ENCODE measurements at places on chromosomes 4 and X.

- no peak for DNase-seq
These were observed 244.2 kb upstream of the MAB21L2 start for GRCh38 chr4:150337734-150338133.

DNA sequence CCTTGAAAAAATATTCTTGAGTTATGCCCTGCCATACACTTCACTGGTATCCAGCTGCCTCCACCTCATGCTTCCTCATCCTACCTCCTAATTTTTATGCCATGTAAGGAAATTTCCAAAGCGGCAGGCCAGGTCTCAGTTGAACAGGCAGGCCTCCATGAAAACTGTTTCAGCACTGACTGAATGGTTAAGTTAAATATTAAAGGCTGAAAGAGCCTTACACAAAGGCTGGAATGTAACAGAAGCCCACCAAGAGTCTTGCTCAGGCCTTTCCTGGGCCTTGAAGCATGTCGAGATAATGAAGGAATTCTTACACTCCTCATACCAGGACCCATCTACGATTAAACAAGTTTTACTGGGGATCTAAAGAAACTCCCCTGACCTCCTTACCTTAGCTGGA, 359.6 kb upstream of the NOCT start:
- DNase-seq, result no peak

DNA sequence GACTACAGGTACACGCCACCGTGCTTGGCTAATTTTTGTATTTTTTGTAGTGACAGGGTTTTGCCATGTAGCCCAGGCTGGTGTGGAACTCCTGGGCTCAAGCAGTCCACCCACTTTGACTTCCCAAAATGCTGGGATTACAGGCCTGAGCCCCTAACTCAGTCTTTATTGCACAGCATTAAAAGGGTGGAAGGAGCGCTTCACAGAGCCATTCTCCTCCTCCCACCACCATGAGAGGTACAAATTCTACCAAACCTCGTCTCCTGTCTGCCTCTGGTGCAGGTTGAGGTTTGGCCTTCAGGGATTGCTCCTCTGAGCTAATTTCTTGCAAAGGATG, 52.3 kb downstream of the TLR10 start:
- no peak for DNase-seq

DNA sequence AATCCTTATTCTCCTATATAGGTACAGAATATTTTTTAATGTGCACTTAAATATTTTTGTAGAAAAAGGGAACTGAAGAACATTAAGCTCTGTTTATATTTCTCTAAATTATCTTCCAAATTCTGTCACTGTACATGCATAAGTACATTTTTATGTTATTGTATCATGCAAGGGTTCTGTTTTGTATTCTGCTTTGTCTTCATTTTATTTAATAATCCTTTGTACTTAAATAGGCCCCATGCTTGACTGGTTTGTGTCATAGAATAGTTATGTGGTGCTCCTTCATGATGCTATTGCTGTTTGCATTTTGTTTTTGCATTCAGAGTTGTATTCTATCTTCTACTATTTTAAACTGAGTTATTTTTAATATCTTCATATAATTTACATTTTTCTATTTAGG, 111.9 kb upstream of the EDNRA start:
- DNase-seq, result no peak

DNA sequence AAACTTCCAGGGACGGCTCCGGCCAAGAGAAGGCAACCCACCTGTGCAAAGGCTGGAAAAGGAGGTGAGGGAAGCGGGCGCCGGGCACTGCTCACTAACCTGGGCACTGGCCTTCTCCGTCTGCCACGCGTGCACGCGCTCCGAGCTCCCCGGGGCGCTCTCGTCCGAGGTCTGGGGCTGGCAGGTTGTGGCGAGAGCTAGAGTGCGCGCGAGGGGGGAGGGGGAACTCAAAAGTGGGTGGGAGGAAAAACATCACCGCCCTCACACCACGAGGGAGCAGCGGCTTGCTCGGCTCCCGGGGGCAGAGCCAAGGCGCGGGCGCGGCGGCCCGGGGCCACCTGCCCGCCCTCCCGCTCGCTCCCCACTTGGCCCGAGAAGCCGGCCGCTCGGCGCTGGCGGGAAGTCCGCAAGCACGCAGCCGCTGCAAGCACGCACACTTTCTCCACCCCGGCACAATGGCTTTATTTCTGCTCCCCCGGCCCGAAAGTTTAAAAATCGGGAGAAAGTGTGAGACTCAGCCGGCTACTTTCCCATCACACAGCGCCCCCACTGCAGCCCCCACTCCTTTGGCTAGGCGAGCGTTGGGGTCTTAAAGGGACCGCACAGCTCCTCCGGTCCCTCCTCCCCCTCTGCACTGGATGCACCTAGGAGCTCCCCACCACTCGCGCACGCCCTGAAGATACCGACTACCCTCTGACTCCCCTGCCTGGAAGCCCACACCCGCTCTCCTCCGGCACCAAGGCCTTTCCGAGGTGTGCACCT, at the start of gene CHRDL1:
CHRDL1 (minus strand) TSS at position 173 of the 762 bp plus-strand sequence. CDS start 3,636 bp downstream, outside the sequence.
- peak; percentile 71 for DNase-seq

GRCh38 chrX:34879346-34879745, 63.2 kb upstream of the FAM47B start:
- DNase-seq, result no peak

DNA sequence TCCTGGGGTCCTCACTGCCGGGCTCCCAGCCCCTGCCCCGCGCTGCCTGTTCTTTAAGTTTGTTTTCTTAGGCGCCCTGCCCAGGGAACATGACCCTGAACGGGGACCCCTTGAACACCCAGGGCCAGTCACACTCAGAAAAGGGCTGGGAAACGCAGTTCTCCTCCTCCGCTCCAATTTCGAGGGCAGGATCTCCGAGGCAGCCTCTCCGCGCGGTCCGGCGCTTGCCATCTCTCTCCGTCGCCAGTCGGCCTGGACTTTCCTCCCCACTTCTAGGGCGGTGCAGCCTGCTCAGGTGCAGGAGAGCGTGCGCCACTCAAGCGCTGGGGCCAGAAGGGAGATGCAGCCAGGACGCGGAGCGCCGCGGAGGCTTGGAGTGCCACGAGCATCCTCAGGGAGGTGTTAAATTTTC, 9.9 kb downstream of the PRDM8 start:
- DNase-seq, result no peak

DNA sequence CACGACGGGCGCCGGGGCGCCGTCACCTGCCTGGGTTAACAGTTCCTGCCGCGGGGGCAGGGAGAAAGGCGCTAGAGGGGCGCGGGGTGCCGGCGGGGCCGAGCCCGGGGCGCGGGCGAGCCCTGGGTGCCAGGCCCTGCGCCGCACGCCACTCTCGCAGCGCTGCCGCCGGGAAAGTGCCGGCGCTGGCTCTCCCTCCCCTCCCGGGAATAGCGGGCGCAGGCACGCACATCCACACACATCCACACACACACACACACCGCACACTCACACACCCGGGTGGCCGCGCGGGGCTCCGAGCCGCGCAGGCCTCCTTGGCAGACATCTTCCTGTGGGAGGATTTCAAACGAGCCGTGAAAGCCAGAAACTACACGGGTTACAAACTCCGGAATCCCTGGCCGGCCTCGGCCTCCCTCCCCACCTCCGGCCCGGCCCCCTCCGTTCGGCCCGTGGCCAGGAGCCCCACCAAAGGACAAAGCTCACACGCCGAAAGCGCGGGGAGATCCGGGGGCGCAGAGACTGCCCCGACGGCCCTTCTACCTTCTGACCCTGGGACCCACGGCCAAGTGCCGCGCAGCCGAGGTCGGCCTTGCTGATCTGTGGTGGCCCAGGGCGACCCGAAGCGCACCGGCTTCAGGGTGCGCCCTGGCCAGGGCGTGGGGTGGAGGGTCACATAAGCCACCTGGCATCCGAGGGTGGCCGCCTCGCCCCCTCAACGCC, 92.3 kb downstream of the BCOR start:
- no peak for DNase-seq

DNA sequence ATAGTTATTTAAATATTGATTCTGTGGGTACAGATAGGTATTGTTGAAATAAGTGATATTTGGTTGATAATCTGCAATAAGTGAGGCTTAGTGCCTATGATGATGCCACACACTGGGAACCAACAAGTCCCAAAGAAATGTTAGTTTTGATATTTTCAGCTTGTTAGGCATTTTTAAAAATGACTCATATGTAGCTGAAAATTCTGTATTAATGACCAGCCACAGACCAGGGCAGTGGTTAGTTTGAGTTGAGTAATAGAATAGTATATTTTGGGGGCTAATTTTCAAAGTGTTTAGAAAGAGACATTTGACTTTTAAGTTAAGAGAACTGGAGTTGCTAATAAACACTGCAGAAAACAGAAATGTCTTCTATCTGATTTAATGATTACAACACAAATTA, 9.4 kb downstream of the INTU start:
- no peak for DNase-seq

DNA sequence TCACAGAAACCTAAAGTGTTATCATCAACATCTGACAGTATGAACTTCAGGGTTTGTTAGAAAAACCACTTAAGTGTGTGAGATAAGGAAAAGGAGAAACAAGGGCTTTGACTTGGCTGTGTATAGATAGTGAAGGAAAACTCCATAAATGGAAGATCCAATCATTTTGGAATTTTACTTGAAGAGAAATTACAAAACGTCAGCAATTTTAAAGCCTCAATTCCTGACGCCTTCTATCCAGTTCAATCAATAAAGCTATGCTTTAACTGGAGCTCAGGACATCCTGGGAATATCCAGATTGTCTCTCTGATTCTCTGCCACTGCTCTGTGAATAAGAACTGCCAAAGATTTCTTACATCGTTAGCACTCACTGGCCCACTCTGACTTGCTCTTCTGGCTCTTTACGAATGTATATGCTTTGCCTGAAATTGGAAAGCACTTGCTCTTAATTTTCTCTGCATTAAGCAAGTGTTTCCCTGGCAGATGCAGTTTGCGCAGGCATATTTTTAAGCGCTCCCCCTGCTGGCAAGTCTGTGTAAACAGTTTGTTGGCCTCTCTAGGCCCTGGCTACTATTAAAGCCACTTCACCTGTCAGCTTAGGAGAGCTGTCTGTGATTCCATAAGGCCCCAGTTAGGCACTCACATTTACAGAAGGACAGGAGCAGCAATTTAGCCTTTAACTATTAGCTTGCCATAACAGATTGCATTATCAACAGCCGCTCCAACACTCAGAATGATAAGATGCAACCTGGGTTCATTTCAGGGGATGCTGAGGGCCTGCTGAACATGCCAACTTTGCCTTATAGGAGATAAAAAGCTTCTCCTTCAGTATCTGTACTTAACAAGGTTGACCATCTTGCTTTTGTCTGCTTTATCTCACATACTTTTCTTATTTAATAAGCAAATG, 251.4 kb upstream of the DDX53 start:
- DNase-seq, result peak; percentile 77

DNA sequence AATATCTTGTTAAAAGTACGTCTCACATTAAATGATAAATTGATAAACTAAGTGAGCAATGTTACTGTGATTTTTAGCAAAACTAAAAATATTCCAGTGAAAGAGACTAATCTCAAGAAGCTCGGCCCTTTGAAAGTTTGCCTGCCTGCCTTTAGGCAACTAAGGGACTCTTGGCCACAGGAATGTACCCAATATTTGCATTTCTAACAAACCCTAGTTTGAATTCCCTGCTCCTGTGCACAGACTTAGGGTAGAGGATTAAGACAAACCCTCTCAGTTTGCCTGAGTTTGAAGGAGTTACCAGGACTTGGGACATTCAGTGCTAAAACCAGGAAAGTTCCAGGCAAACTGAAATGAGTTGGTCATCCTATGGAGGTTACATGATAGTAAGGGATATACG, 157.1 kb downstream of the SCFD2 start:
- DNase-seq, result no peak

GRCh38 chrX:65601530-65602220, 65.8 kb upstream of the MSN start:
- DNase-seq, result no peak
